ENCODE measurements at places on chromosomes 3 and 15.
A peak's percentile ranks its signal among the peaks of the same experiment; 100 is the strongest.

DNA sequence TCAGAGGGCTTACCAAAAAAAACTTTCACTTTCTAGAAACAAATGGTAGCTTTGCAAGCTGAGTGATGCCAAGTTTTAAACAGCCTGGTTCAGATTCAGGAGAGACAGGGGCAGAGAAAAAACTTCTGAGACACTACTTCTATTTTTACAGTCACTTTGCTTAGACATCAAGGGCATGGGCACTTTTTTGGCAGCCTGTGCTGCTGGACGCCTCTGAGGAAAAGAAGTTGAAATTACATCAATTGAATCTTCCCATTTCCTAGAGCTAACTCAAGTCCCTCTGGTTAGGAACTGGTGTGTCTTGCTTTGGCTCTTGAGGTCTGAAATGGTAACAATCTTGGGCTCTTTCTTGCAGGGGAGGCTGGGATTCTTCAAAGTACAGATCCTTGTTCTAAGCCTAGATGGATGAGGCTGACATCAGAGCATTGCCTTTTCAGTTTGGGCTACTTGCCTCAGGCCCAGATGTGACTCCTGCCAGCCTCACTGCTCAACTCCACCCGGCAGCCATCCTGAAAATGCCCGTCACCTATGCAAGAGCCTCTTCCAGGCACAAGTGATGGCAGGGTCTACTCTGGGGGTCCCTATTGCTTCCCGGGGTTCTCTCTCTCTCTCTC lies 357.5 kb downstream of the FOXP1 start:
- DNase-seq, result no peak

DNA sequence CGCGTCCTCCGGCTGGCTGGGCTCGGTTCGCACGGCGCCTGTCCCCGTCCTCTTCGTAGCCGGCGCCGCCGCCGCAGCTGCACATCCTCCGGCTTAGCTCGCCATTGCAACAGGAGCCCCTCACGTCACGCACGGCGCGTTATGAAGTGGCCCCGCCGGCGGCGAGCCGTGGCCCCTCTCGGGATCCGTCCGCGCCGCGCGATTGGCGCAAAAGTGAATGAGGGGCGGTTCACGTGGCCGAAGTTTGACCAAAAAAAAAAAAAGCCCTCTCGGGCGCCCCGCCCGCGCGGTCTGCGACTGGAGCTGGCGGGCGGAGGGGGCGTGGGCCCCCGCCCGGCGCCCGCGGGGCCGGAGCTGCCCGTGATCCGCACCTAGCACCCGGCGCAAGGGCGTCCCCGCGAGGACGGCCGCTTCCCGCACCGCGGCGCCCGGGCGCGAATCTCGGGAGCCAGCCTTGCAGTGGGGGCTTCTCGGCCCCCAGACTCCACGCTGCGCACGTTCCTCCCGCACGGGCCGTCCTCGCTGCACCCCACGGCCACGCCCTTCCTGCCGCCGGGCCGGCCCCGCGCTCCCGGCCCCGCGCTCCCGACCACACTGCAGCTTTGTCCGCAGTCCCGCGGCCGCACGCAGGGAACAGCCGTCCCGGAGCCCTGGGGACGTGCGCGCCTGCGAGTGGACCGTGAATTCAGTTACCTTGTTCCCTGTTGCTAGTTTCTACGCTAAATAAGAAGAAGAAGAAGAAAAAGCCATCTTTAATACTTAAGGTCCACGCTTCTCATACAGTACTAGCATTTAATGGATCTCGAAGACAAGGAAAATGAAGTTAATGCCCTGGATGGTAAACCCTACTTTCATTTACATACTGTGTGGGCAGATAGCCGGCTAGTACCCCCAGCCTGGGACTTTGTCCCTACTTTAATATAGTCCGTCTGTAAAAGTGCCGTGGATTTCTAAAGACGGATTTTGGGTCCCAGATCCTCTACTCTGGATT lies at the start of gene CHSY1:
Gene CHSY1 (minus strand): TSS at position 219 of the 991 bp plus-strand sequence. CDS start 592 bp downstream, outside the sequence.
- DNase-seq, result peak; percentile 81

DNA sequence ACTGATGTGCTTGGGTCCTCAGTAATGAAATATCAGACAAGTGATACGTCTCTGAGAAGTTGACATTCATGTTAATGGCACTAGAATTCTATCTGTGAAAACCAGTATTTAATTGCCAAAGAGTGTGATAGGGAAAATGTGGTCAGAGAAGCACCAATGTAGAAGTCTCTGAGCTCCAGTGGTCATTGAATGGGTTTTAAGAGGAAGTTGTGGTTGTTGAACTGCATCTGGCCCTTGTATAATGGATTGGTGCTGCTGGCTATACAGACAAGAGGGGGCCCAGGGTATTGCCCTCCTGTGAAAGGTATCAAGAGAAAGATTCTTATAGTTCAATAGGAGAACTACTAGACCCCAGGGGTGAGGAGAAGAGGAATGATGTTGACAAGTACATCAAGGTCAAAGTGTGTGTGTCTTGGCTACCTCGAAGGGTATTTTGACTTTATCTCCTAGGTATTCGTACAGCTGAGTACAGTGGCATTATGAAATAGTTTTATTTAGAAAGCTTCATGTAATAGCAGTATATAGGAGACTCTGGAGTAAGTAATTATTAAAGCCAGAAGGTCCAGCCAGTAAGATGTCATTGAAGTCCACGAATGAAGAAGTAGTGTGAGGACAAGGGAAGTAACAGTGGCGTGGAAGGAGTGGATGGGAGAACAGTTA lies 47.1 kb downstream of the CHD2 start:
- no peak for DNase-seq

- DNase-seq, result no peak
These were observed 79.3 kb downstream of the DNAH12 start for GRCh38 chr3:57464801-57465200.

DNA sequence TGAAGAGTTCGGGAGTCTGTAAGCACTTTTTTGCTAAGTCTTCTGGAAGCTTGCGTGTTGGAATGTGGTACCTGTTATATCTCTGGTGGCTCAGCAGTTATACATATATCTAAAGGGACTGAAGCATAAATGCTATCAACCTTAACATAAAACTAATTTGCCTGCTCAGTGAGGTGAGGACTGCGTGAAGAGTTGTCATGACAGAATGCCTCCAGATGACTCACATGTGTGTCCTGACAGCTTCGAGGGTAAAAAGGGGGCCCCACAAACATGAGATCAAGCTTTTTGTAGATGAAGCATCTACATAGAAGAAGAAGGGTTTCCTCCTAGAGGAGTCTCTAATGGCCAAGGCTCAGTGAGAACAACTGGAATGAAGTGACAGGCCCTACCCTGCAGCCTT lies 88.8 kb upstream of the C3orf80 start:
- no peak for DNase-seq
